ENCODE measurements at places on chromosomes 4 and X. TPM values are rescaled to one million over a fixed set of nuclear protein-coding genes. Genes with fewer than 3 reads are reported as not detected.

- peak; percentile 75 for DNase-seq
These were observed 134.3 kb downstream of the AMELX start for GRCh38 chrX:11427453-11428071.

Gene GPAT3
- total RNA-seq: 33.8 TPM

DNA sequence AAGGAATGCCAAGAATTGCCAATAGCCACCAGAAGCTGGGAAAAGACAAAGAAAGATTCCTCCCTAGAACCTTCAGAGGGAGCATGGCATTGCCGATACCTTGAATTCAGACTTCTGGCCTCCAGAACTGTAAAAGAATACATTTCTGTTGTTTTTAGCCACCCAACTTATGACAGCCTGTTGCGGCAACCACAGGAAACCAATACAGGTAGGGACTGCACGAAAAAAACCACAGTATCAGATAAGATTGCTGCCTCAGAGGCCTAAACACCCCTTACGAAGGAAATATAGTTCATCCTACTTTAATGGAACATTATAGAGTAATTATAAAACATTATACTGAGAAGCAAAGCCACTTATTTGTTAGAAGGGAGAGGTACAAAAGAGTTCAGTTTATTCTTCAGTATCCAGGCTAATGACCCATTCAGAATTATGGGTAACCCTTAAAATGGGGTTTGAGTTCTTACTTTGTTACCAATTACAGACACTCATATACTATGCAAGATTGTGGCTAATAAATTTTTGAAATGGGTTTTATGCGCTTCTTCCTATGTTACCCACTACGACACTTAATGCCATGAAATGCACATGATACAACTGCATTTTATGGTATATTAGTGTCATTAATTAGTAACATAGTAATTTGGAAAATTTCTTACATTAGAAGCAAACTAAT lies 37.4 kb upstream of the SMIM10L2A start:
- no peak for DNase-seq

DNA sequence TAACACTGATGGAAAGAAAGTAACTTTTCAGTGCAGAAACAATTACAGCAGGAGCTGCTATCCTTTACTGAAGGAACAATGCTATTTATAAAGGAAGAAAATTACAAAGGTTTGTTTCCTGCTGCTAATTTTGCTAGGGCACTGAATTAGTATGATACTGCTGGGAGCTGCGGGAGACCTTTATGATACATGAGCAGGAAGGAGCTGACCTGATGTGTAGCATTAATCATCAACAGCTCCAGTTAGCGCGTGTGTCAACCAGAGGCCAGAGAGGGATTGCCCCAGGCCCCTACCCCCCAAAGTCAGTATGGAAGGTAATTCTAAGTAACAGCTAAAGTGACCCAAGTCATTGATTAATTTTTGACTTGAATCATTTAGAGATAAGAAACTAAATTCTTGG lies 728.9 kb downstream of the PCDH18 start:
- DNase-seq: no peak

Gene PAGE4
- total RNA-seq: not detected

GRCh38 chr4:57044279-57044678 lies 65.6 kb downstream of the POLR2B start:
- DNase-seq: no peak

Gene MTTP
- total RNA-seq: 3.9 TPM

DNA sequence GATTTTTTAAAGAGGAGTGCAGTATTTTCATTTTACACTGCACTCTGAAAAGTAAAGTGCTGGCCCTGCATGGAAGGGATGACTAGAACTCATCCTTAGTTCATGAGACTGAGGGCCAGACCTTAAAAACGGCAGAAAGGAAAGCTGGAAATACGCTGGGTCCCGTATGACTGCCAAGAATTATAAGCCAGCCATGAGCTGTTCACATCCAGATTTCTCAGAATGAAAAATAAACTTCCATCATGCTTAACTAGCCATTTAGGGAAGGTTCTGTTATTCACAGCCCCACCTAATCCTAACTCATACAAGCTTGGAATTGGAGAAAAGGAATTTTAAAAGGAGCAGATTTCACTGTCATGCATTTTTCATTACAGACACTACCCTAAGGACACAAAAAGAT lies 894.4 kb downstream of the FAT4 start:
- DNase-seq: no peak

DNA sequence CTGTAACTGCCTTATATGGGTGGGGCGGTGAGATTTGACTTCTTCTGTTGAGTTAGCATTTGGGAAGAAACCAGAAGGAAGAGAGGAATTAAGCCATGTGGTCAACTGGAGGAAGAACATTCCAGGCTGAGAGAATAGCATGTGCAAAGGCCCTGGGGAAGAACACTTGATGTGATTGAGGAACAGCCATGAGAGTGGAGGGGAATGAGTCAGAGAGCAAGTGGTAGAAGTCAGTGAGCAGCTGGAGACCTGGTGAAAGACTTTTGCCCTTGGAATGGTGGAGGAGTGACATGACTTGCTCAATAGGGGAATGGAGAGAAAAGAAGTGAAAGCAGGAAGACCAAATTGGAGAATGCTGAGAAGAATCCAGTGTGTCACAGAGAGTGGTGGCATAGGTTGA lies 327.8 kb upstream of the HAND2 start:
- no peak for DNase-seq
